Thoracic aorta (tissue), 2 donors: ENCODE measurements at places on chromosomes 6 and 20.

DNA sequence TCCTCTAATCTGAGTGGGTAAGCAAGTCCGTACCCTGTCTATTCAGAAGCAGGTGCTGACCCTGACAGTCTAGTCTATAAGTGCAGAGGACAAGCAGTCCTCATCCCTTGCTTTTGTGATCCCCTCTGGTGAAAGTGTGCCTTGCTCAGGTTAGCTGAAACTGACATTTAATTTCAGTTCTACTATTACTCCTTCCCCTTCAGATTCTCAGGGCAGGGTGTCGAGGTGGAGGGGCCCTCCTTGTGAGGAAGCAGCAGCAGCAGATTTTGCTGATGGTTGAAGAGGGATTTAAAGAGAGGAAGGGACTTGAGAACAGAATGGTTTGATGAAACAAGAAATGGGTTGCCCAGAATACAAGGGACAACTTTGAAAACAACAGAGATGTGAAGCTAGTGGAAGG lies 309.3 kb downstream of the CLIC5 start:
- DNase-seq, result no peak

GRCh38 chr6:149855040-149855654 lies 9.0 kb downstream of the LRP11 start:
- no peak for DNase-seq

- no peak for DNase-seq
Measured at GRCh38 chr6:166413491-166413951, 30.8 kb upstream of the MPC1 start.

DNA sequence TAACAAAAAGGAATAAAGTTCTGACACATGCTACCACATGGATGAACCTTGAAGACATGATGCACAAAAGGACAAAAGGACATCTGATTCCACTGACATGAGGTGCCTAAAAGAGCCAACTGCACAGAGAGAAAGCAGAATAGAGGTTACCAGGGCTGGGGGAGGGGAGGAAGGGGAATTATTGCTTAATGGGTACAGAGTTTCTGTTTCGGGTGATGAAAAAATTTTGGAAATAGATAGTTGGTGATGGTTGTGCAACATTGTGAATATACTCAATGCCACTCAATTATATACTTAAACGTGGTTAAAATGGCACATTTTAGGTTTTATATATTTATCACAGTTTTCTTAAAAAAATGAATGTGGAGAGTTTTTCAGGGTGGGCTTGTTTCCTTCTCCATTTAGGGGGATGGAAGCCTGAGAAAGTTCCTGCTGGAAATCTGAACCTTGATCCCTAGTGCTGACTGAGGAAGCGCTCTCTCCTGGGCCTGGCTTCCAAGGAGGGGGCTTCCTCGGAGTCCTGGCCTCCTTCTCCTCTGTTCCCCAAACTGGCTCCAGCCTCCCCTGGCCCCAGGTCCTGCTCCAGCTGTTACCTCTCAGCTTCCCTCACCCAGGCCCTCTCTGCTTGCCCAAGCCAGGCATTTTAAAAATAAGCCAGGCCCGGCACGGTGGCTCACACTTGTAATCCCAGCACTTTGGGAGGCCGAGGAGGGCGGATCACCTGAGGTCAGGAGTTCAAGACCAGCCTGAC lies 79.2 kb downstream of the NOL4L start:
- no peak for DNase-seq

DNA sequence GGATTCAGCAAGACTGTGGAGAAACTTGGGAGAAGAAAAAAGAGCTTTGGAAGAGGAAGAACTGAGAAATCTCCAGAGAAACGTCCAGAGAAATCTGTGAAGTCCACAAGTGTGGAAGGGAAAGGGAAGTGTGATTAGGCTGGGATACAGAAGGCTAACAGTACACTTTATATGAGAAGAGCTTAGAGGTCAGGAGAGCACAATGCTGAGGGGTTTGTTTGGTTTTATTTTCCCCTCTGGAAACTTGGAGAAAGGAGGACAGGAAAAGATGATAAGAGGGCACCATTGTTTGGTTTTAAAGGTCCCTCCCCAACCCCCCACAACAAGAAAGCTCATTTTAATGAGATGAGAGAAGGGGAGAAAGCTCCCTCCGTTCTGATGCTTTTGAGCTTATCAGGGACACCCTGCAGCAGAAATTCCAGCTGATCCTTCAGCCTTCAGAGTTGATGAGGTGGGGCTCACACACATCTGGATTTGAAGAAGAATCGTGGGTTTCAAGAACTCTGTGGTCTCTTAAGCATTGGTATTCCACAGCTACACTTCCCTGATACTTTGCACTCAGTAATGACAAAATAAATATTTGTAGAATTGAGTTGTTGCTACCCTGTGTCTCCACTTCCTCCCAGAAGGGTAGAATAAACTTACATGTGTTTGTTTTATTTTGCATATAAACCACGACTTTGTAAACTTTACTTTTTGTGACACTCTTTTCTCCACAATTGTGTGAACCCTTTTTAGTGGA lies 1.9 kb downstream of the NT5E start:
- DNase-seq, result no peak

DNA sequence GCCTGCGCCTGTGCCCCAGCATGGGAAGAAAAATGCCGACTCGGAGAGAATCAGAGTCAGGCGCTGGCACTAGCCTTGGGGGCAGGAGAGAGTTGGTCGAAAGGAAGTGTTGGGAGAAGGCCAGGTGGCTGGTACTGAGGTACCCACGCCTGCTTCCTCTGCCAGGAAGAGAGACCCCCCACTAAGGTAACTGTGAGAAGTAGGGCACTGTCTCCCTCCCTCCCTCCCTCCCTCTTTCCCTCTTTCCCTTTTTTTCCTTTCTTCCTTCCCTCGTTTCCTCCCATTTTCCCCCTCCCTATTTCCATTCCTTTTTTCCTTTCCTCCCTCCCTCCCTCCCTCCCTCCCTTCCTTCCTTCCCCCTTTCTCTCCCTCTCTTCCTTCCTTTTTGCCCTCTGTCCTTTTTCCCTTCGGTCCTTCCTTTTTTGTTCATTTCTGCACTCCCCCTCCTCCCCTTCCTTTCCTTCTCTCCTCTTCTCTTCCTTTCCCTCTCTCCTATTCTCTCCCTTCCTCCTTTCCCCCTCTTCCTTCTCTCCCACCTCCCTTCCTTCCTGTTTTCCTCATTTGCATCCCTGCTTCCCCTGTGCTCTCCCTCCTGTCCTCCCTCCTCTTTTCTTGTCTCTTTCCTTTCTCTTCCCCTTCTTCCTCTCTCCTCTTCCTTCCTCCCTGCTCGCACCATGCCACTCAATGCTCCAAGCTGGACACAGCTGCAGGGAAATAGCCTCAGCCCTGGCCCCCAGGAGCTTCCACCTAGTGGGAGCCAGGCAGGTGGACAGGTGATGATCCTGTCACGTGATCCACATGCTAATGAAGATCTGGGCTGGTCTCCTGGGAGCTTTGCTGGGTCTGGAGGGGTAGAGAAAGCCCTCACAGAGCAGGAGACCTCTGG lies 148.0 kb downstream of the DHX35 start:
- no peak for DNase-seq

GRCh38 chr6:117829594-117830319 lies 77.3 kb upstream of the SLC35F1 start:
- no peak for DNase-seq

- no peak for DNase-seq
Measured at GRCh38 chr6:149389509-149390297, 10.4 kb upstream of the SUMO4 start.

DNA sequence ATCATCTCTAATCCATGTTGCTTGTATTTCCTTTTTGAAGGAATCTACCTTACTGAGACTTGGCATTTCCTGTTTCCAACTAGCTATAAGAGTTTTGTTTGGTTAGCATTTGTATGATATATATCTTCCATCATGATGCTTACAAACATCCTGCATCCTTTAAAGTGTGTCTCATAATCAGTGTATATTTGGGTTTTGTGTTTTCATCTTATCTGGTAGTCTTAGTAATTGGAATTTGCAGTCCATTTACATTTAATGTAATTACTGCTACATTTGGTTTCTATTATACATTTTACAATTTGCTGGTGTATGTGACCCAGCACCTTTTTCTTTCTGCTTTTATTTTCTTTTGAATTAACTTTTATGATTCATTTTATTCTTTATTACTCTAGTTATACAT lies 12.6 kb downstream of the CENPW start:
- DNase-seq, result no peak

- DNase-seq, result no peak
Measured at GRCh38 chr6:96967957-96968871, 43.7 kb downstream of the KLHL32 start.

- DNase-seq, result no peak
Measured at GRCh38 chr6:144768551-144769075, 483.5 kb downstream of the UTRN start.

GRCh38 chr6:168089186-168090063 lies 10.4 kb upstream of the FRMD1 start:
- no peak for DNase-seq

DNA sequence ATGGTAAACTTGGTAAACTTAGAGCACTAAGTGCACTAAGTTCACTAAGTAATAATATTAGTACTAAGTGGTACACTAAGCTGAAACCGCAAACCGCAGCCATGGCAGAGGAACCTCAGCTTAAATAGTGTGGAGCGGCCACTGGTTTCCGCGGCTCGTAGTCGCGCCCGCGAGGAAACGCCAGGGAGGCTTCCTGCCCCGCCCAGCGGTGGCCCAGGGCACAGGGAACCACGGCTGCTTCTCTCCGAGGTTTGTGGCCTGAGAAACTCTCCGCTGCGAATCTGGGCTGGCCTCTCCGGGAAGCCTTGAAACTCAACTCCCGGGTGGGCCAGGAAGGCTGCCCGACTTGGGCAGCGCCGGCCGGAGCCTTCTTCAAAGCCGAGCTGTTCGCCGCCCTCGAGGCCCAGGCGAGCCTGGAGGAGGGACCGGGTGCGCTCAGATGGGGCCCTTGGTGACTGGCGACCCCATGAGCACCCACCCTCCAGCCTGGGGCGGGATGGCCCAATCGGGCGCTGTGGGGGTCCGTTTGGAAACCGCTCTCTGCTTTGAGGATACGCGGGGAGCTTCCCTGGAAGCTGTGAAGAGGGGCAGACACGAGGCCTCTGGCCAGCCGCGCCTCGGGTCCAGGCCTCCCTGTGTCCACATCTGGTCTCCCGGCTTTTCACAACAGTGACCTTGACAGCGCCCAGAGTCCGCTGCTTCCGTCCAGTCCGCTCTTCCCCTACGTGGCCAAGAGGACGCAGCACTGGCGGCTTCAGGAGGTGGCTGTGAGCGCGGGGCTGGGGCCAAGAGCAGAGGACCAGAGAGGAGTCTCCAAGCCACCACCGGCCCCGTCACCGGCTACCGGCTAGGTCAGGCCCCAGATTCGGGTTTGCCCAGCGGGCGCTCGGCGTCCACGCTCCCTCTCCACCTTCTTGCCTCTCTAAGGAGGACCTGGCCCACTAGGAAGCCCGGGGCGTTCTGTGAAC lies 25.4 kb upstream of the HLA-E start:
- DNase-seq, result no peak

GRCh38 chr20:44367746-44368145 lies 12.2 kb downstream of the HNF4A start:
- no peak for DNase-seq

DNA sequence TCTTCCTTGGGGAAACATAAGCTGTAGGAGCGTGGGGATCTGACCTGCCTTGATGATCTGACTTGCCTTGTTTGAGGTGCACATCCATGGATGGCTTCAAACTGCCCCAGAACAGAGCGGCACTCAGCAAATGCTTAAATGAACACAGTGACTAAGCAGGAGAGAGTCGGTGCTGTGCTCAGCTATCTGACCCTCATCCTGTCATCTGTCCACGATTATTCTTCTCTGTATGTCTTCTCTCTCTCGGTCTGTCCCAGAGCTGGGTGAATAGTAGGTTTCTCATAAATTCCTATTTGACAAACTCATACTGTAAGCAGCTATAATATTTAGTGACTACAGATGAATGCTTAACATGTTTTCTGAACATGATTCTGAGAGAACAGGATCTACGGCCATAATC lies 37.3 kb downstream of the TRAM2 start:
- no peak for DNase-seq

GRCh38 chr6:148242180-148242579 lies 100.5 kb upstream of the SASH1 start:
- DNase-seq, result no peak

- DNase-seq, result no peak
Measured at GRCh38 chr6:116419069-116419786, 41.9 kb upstream of the CALHM6 start.

DNA sequence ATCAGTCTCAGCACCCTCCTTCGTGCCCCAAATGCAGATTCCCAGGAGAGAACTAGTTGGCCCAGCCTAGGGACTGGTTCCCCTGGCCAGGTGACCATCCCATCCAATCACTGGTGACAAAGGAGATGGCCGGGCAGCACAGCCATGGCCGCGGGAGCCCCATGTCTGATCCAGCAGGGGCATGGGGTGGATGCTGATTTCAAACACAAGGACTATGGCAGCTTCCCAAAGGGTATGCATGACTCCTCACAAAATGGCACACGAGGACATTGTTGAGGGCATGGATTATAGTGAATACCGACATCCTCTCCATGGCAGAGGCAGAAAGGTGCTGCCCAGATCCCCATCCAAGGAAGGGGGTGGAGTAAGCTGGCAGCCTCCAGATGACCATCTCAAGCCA lies 9.9 kb upstream of the LSM14B start:
- DNase-seq, result no peak

GRCh38 chr6:138291036-138291848 lies 73.0 kb upstream of the PBOV1 start:
- DNase-seq, result no peak

DNA sequence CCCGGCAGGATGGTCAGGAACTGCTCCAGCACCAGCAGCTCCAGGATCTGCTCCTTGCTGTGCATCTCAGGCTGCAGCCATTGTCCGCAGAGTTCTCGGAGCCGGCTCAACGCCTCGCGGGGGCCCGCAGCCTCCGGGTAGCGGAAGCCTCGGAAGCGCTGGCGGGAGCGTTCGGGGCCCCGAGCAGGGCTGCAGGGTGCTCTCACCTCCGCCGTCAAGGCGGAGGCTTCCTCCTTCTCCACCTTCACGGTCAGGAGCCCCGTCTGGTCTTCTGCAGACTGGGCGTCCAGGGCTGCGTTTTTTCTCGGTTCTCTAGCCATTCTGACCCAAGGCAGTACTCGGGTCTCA lies 434 bp downstream of the ZKSCAN4 start:
- no peak for DNase-seq

- DNase-seq, result no peak
Measured at GRCh38 chr6:150717419-150717818, 117.7 kb downstream of the PLEKHG1 start.

- DNase-seq, result no peak
Measured at GRCh38 chr6:137815692-137816091, 51.4 kb upstream of the TNFAIP3 start.
